NCI-H187 (cell line): ENCODE measurements at places on chromosomes 16 and 17.

- no peak for DNase-seq
Observed at GRCh38 chr17:13346081-13346533, 255.6 kb downstream of the HS3ST3A1 start.

GRCh38 chr16:29712809-29713208 lies 33.0 kb downstream of the C16orf54 start:
- DNase-seq, result no peak

- no peak for DNase-seq
Observed at GRCh38 chr17:34067011-34067410, 188.1 kb upstream of the CCL2 start.

GRCh38 chr16:69217433-69217832 lies 30.5 kb downstream of the SNTB2 start:
- no peak for DNase-seq

DNA sequence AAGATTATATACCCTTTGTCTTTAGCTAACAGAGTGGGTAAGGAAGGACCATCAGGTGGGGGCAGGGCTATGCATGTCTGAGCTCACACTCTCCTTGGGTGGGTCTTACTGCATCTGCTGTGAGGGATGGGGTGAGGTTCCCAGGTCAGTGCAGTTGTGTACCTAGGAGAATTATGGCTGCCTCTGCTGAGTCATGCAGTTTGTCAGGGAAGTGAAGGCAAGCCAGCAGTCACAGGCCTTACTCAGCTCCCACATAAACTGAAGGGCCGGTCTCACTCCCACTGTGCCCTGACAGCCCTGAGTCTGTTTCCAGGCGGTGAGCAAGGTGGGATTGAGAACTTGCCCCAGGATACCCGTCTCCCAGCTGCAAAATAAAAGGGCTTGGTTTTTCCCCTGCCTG lies 328.6 kb downstream of the MAP2K6 start:
- DNase-seq, result no peak

GRCh38 chr16:87173294-87173893 lies 143.8 kb downstream of the C16orf95 start:
- no peak for DNase-seq

DNA sequence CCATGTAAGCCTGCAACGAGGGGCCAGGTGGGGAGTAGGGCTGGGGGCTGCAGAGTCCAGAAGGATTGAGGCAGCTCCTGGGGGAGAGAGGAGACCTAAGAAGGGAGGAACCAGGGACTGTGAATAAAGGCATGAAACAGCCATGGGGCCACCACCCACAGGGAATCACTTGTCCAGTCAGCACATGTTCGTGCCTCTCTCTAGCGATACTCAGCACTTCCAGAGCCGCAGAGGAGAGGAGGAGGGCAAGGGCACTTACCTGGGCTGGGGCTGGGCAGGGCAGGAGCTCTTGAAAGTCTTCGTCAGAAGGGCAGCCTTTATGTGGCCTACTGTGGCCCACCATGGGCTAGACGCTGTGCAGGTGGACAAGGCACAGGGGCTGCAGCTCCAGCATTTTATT lies 24.2 kb downstream of the CACNA1G start:
- no peak for DNase-seq

DNA sequence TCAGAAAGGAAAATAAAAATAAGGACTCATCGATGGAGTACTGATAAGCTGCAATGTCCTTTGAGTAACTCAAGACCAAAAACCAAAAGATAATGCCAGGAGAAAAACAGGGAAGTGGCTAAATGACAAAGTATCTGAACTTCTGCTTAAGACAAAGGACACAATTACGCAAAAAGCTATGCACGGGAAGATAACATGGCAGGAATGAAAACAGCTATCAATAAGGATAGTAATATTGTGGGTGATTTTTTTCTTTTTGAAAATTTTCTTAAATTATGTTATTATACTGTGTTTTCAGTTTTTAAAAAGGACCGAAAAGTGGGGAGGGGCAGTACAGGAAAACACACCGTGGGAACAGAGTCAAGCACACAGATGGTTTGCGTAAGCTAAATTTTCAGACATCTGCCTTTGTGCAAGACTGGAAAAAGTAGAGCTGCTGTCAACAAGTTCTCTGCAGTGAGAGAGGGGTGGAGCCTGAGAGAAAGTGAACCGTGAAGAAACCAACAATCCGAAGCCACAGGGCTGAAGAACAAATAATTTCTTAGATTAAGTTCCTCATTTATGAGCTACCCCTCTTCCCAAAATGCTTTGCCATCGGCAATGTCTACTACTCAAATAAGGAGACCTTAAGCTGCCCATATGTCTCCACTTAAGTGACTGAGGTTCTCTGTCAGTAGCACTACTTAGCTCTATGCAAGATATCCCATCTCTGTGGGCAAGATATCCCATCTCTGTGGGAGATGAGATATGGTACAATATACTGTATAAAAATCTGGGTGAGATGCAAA lies 99.9 kb upstream of the CORO6 start:
- DNase-seq, result no peak

DNA sequence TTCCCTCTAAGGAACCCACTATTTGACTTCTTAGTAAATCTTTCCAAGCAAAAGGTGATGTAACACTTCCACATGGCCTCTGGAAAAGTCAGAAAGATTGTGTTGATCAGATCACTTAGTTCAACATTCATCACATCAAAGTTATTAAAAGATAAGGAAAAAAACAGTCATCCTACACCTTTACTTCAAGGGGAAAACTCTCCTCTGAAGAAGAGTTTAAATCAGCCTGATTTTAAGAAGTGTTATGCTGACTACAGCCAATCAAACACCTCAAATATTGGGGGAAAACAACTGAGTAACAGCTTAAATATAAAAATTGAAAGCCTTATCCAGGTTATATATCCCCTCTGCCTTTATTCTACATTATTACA lies 19.6 kb upstream of the COPRS start:
- no peak for DNase-seq

GRCh38 chr16:11563493-11564040 lies 23.2 kb downstream of the LITAF start:
- no peak for DNase-seq

GRCh38 chr17:20191056-20191455 lies 181.9 kb downstream of the SPECC1 start:
- DNase-seq, result no peak

- DNase-seq, result no peak
Observed at GRCh38 chr17:37194208-37194607, 181.6 kb upstream of the C17orf78 start.

DNA sequence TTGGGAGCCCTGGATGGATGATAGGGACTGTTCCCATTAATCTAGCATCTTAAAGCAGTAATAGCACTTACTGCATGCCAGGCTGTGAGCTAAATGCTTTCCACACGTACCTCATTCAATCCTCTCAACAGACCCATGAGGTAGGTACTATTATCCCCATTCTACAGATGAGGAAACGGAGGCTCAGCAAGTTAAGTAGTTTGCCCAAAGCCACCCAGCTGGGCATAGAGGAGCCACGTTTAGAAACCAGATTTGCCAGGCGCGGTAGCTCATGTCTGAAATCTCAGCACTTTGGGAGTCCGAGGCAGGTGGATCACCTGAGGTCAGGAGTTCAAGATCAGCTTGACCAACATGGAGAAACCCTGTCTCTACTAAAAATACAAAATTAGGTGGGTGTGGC lies 2.0 kb upstream of the RAI1 start:
- DNase-seq, result no peak

DNA sequence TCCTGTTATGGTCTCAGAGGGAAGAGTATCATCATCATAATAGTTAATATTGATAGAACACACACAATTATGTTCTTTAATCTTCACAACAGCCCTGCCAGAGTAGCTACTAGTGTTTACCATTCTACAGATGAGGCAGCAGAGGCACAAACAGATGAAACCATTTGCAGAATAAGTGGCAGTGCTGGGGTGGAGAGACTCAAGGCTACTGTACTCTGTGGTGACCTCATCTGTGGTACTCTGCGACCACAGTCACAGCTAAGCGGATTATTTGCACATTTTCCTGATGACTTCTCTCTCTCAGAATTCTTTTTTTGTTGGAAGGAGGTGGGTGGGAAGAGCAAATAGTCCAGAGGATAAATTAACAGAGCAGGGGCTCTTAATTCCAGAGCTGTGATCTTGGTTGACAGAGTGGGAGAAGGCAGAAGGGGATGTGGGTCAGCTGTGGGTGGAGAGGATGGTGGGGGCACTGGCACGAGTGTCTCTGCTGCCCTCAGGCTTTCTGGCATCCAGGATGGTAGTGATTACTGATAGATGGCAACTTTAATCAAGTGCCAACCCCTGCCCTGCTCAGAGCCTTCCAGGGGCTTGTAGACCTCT lies 41.8 kb downstream of the MRM1 start:
- DNase-seq, result no peak

DNA sequence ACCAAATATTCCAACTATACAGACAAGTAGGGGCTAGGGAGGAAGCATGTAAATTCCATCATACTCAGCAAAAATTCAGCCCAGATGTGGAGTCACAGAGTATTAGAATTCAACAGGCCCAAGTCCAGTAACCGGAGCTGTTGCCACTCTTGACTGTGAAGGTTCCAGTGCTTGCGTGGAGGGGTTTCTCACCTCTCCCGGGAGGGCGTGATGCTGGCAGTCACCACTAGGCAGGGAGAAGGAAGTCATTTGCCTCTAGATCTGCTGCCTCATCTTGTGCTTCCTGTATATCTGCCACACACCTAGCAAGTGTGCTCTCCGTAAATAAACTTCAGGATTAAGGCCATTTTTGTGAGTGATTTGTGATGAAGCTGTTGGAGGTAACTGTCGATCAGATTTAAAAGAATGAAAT lies 1.0 kb upstream of the CKLF start:
- no peak for DNase-seq

- no peak for DNase-seq
Observed at GRCh38 chr17:32658470-32659418, 172.0 kb downstream of the CDK5R1 start.

DNA sequence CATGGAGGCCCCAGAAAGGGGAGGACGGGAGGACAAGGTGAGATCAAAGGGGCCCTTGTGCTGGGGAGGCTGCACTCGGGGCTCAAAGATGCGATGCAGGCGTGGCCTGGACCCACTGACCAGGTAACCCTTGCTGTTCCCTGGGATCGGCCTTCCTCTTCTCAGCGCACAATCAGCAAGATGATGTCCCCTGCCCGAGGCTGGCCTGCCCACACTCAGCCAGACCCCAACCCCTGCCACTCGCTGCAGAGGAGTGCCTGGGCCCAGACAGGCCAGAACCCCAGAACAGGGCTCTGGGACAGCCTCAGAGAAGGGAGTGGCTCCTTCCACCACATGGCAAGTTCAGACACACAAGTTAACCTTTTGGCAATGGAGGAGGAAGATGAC lies 14.8 kb downstream of the KIFC3 start:
- no peak for DNase-seq

GRCh38 chr16:88601313-88602036 lies 31.3 kb downstream of the ZC3H18 start:
- DNase-seq, result no peak

GRCh38 chr16:25109643-25110042 lies 1.9 kb upstream of the LCMT1 start:
- DNase-seq, result no peak

- no peak for DNase-seq
Observed at GRCh38 chr16:52553322-52553721, 6.4 kb upstream of the TOX3 start.

DNA sequence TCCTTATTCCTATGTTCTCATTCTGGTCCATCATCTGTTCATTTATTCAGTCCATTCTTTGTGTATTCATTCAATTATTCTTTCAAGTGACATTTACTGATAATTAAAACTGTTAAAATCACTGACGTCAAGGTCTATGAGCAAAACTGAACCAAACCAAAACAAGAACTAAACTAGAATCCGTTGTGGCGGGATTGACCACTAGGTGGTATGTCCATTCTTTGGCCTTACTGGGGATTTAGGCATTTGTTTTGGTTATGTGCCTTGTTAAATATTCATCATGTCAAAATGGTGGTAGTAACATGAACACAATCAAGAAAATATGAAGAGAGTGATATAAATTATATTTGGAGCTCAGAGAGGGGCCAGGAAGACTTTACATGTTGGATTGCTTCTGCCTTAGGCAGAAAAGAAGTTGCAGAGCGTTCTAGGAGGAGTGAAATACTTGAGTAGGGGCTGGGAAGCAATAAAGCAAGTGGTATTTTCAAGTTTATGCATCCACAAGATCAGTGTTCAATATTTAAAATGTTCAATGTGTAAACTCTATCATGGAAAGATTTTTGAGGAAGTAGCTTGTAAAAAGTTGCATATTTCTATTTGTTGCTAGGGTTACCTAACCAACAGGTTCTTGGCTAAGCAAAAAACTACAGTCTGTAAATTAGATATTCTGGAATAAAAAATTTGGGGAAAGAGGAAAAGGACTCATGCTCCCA lies 129.0 kb downstream of the CDH13 start:
- no peak for DNase-seq

DNA sequence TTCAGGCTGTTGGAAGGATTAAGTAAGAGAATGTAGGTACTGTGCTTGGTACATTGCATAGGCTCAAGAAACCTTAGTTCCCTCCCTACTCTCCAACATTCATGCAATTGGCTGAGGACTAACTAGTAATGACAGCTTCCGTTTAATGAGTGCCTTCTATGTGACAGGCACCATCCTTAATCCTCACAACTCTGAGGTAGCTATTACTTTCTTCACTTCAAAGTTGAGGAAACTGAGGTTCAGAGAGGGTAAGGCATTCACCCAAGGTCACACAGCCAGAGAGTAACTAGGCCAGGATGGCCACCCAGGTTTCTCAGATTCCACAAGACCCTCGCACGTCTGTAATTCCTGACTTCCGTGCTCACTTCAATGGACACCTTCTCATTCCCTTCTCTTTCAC lies 22.2 kb downstream of the UNC119 start:
- no peak for DNase-seq

DNA sequence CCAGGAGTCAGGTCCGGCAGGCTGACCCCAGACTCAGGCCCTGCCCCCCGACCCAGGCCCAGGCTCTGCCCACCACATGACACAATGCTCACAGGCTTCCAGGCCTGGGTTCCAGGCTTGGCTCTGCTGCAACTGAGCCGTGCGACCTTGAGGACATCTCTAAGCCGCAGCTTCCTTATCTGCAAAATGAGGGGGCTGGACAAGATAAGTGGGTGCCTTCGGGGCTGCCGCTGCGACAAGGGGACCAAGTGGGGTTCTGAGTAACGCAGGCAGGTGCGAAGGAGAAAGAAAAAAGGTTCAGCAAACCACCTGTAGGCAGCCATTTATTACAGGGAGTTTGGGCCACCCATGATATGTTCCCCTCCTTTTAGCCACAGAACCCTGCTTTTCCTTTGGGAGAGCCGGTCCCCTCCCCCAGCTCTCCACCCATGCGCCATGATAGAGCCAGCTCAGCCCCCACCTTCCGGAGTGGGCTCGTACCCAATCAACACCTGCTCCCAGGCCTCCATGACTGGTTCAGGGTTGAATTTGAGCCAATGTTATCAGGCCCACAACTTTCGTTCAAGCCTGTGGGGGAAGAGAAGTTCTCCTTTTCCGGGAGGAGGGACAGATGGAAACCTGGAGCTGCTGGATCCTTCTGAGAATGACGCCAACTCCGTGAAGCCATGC lies 38.2 kb downstream of the RTN4RL1 start:
- no peak for DNase-seq

GRCh38 chr16:50741225-50741780 lies 583 bp upstream of the CYLD start:
- no peak for DNase-seq

DNA sequence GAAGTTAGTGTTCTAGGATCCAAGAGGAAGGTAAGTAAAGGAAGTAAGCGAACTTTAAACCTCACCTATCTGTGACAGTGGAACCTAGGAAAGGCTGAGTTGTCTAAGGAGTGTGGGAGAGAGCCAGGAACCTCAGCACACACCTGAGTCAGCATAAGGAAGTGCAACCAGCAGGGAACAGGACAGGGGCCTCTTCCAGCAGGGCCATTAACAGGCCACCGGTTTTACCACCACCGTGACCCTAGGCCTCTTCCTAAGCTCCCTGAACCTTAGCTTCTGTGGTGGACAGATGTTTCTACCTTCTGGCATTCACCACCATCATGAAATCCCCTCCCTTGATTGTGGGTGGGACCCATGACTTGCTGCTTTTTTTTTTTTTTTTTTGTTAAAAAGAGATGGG lies 26.7 kb upstream of the GPATCH8 start:
- DNase-seq, result no peak
